ENCODE measurements at places on chromosomes 3 and 15.

DNA sequence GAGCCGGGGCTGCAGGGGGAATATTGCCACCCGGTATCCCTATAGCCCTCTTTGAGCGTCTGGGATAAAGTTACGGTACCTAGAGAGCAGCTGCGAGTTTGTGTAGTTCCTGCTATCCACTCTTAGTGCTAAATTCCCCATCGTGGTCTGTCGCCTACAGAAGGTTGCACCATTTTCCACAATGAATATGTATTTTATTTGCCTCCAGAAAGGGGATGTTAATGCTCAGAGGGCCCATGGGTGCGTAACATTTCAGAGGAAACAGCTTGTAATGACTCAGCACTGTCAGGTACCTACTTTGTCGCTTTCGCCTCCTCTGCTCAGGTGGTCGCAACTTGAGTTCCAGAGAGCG lies 1.1 kb downstream of the SLCO3A1 start:
- DNase-seq, result no peak

DNA sequence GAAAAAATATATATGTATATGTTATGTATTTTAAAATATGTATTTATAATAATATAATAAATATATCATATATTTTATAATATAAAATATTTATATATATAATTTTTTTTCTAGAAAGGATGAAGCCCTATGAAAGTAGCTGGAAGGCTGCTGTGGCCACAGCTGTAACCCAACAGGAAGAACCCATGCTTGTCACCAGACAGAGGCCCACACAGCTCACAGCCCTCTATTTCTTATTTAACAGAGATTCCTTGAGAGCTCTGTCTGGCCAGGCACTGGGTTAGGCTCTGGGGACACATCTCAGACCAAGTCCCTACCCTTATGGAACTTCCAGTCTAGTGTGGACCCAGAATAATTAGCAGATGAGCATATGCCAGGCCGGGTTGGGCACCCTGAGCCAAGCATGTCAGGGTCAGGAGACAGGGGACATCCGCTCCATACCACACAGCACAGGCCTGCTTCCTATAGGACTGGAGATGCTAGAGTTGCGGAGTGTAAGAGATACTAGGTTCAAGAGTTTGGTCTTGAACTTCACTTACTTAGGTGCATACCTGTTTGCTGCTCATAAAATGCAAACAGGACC lies 20.5 kb downstream of the MGLL start:
- no peak for DNase-seq

GRCh38 chr3:62774221-62774620 lies 101.0 kb downstream of the CADPS start:
- DNase-seq, result no peak

- no peak for DNase-seq
Observed at GRCh38 chr3:57923752-57924151, 84.5 kb upstream of the FLNB start.

- no peak for DNase-seq
Observed at GRCh38 chr3:133455960-133456359, 56.1 kb downstream of the BFSP2 start.

- DNase-seq, result no peak
Observed at GRCh38 chr3:139835830-139836683, 98.9 kb upstream of the CLSTN2 start.

DNA sequence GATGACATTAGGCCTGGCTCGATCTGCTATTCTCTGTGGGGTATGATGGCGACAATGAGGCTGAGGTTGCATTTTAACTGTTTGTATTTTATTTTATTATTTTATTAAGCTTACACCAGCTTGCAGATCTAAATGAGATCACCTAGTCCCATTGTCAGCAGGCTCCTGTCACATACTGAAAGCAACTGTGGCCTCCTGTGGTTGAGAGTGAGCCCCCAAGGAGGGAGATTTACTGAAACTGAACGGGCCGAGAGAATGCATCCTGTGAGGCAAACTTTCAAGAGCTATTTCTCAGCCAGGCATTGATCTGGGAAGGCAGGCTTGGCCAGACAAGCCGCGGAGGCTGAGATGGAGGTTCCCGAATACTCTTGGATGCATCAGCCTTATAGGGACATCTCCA lies 210.4 kb upstream of the ARRDC4 start:
- DNase-seq, result no peak

DNA sequence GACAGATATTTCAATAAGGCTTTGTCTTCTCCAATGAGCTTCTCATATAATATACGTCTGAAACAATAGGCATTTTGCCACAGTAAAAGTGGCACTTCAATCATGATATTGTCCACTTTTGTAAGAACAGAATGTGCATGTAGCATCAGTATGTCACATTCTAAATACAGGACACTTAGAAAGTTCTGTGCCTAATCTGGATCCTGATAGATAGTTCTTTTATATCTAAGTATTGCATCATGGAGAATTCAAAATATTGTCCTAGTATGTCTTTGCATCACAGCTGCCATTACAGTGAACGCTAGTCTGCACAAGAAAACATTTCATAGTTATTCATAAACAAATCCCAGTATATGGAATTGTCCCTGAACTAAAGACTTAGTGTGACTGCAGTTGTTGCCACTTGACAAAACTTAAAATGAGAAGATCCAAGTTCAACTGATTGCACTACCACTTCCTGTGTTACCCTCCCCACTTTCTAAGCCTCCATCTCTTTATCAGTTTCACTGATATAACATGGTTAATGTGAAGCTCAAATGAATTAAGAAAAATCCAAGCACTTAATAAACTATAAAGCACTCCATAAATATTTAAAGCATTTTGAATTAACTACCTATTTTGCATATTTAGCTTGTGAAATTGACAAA lies 19.6 kb downstream of the LRRFIP2 start:
- no peak for DNase-seq

Measured in stimulated activated CD4-positive, alpha-beta T cell treated with anti-CD3 and anti-CD28 coated beads, Interleukin-15, amount 100 ng/mL, for 1 hour (primary cell).